ENCODE measurements at places on chromosomes 13 and 19. TPM values are rescaled to one million over a fixed set of nuclear protein-coding genes. Genes with fewer than 3 reads are reported as not detected.

Gene ANO8
- 7.6 TPM for total RNA-seq

Gene MICU2
- total RNA-seq, result 28.4 TPM

Gene NCAN
- under 0.01 TPM for total RNA-seq

Gene RASIP1
- total RNA-seq, result 0.71 TPM

Gene ZNF480
- 3.4 TPM for total RNA-seq

Gene PINLYP
- total RNA-seq, result 0.50 TPM
